Nasal cavity respiratory epithelium epithelial cell of viscerocranial mucosa (primary cell): ENCODE measurements at places on chromosomes 1 and 21. TPM values are rescaled to one million over a fixed set of nuclear protein-coding genes. Genes with fewer than 3 reads are reported as not detected.

IL19 gene
- total RNA-seq, result not detected in 2 replicates

FMO2 gene
- total RNA-seq, result under 0.01 and 0.07 TPM in 2 replicates

HSPA13 gene
- 68.9 and 185 TPM in 2 replicates for total RNA-seq

HSF2BP gene
- total RNA-seq, result 6.2 and 8.5 TPM in 2 replicates

LMO4 gene
- 63.6 and 75.9 TPM in 2 replicates for total RNA-seq

GJA5 gene
- under 0.01 TPM in 1 of 2 replicates, not detected in the other for total RNA-seq

CLDN8 gene
- 0.14 TPM in 1 of 2 replicates, not detected in the other for total RNA-seq

SPRR2G gene
- total RNA-seq, result 2.1 TPM in 1 of 2 replicates, not detected in the other

TPTE gene
- not detected in 2 replicates for total RNA-seq

ZNF695 gene
- 0.21 and 0.68 TPM in 2 replicates for total RNA-seq

HSPG2 gene
- total RNA-seq, result 49.2 and 521 TPM in 2 replicates

CYP4A11 gene
- total RNA-seq, result not detected in 2 replicates

ACOT11 gene
- total RNA-seq, result 2.4 and 12.6 TPM in 2 replicates

ADCY10 gene
- under 0.01 TPM in 1 of 2 replicates, not detected in the other for total RNA-seq

MR1 gene
- total RNA-seq, result 19.8 and 52.9 TPM in 2 replicates

HHIPL2 gene
- under 0.01 and 0.07 TPM in 2 replicates for total RNA-seq

PRRX1 gene
- total RNA-seq, result not detected in 2 replicates

SIM2 gene
- 0.07 and 0.34 TPM in 2 replicates for total RNA-seq

PDE4B gene
- total RNA-seq, result under 0.01 TPM in 2 replicates

FCRL5 gene
- not detected in 2 replicates for total RNA-seq

LORICRIN gene
- total RNA-seq, result not detected in 2 replicates

LCE3D gene
- 35.9 TPM in 1 of 2 replicates, not detected in the other for total RNA-seq

SPRR2D gene
- total RNA-seq, result 5.7 and 47.8 TPM in 2 replicates

JAM2 gene
- not detected in 2 replicates for total RNA-seq

KCTD3 gene
- total RNA-seq, result 30.8 and 49.0 TPM in 2 replicates

AVPR1B gene
- total RNA-seq, result not detected in 2 replicates

LRRC8D gene
- 55.3 and 56.7 TPM in 2 replicates for total RNA-seq

IGSF3 gene
- total RNA-seq, result 50.2 and 215 TPM in 2 replicates

KDM1A gene
- total RNA-seq, result 80.3 and 106 TPM in 2 replicates

PTGER3 gene
- under 0.01 TPM in 2 replicates for total RNA-seq

ARHGAP30 gene
- total RNA-seq, result 0.43 and 0.68 TPM in 2 replicates

BTG3 gene
- 44.8 and 59.5 TPM in 2 replicates for total RNA-seq

GBP4 gene
- total RNA-seq, result under 0.01 and 0.36 TPM in 2 replicates

HJV gene
- total RNA-seq, result not detected in 2 replicates

FCRL6 gene
- not detected in 2 replicates for total RNA-seq

CFHR2 gene
- total RNA-seq, result not detected in 2 replicates

NENF gene
- total RNA-seq, result 23.6 and 40.0 TPM in 2 replicates

FABP3 gene
- total RNA-seq, result 0.50 TPM in 1 of 2 replicates, not detected in the other

NOS1AP gene
- total RNA-seq, result under 0.01 and 1.00 TPM in 2 replicates

FAM72C gene
- total RNA-seq, result not detected in 2 replicates

PRAMEF17 gene
- total RNA-seq, result not detected in 2 replicates

NSL1 gene
- 14.4 and 22.5 TPM in 2 replicates for total RNA-seq

PER3 gene
- total RNA-seq, result 6.5 and 7.7 TPM in 2 replicates

PPT1 gene
- 29.7 and 67.5 TPM in 2 replicates for total RNA-seq

IFFO2 gene
- total RNA-seq, result 65.6 and 78.1 TPM in 2 replicates

TSSK3 gene
- total RNA-seq, result 0.28 and 0.34 TPM in 2 replicates

PODN gene
- not detected in 2 replicates for total RNA-seq

VCAM1 gene
- total RNA-seq, result not detected in 2 replicates

FAM72D gene
- total RNA-seq, result not detected in 2 replicates

S100A16 gene
- total RNA-seq, result 568 and 750 TPM in 2 replicates

PAPPA2 gene
- total RNA-seq, result 2.4 and 5.5 TPM in 2 replicates

GBP5 gene
- 0.34 and 1.1 TPM in 2 replicates for total RNA-seq

HTR6 gene
- total RNA-seq, result not detected in 2 replicates

MAB21L3 gene
- 1.0 and 1.4 TPM in 2 replicates for total RNA-seq
